ENCODE measurements at places on chromosomes 5 and 9.

DNA sequence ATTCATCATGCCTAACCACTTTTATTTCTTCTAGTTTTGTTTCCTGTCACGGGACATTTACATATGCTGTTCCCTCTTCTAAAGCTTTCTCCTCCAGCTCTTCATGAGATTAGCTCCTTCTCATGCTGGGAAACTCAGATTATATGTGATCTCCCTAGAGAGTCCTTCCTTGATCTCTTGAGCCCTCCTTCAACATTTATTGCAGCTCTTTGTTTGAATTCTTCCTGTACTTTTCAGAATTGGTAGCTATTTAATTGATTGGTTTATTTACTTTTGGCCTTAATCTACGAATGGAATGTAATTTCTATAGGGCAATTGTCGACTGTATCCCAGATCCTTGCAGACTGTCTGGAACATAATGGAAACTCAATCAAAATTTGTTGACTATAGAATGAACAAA lies 9.7 kb upstream of the TRPM3 start:
- no peak for DNase-seq

- DNase-seq, result no peak
Measured at GRCh38 chr5:170633235-170634081, 129.6 kb downstream of the KCNIP1 start.

- DNase-seq, result no peak
Measured at GRCh38 chr5:148989567-148989966, 73.3 kb downstream of the SH3TC2 start.

DNA sequence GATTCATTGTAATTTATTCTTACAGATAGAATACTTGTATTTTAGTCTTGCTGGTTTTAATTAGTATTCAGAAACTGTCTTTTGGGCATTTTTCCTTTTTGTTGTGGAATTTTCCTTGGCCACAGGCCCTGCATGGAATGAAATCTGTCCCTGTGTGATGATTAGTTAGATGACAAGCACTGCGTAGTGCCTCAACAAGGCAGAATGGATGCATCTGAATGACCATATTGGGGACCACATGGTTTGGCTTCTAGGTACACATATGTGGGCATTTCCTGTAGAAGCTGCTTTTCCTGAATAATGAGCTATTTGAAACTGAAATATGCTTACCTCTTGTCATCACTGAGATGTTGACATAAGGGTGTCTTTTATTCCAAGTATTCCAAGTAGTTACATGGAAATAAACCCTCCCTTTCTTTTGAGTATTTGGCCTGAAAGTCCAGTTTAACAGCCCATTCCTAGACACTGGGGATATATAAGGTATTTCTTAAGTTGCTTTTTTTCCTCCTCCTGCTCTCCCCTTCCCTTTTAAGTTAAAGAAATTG lies 147.3 kb downstream of the YTHDC2 start:
- DNase-seq, result no peak

DNA sequence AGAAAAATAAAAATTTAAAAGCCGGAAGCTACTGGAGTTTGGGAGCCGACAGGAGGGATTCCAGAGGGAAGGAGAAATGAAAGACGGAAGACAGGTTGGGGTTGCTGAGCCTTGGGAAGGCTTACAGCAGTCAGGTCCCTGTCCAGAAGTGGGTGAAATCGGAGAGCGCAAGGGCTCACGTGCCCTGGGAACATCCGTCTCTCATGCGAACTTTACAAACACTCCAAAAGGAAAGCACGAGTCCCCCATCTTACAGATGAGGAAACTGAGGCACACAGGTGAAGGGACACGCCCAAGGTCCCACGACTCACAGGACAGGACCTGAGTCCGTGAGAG lies 347 bp upstream of the OLFML2A start:
- no peak for DNase-seq

GRCh38 chr5:112914584-112914983 lies 7.4 kb downstream of the REEP5 start:
- DNase-seq, result no peak

DNA sequence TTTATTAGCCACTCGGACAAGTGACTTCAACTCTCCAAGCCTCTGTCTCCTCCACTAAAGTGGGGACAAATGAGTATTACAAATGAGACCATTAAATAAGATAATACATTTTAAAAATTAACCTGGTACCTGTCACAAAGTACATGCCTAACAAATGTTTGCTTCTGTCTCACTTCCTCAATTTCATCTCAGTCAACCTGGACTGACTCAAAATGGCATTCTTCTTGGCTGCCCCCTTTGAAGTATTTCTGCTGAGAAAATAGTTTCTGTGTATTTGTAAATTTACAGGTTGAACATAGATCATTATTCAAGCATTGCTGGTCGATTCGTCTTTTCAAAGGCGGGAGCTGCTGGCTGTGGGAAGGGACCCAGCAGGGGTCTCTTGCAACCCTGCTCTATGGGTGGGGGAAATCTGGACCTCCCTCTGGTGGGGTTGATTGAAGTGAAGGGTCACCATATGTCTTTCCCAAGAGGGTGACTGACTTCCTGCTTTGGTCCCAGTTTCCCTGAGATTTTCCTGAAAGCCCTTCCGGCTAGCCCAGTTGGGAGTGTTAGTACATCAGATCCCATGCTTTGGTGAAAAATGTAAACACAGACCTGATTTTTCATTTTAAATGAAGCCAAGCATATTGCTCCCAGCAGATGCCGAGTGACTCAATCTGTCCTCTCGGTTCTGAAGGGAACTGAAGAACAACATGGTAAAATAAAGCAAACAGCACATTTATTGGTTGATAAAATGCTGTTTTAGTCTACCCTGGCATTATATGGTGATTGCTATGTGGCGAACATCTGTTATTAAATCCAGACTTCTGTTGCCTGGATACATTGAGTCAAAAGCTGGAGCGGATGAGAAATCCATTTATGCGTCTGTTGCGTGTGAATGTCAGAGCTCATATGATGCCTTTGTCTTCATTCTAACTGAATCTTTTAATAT lies 73.0 kb downstream of the KCNIP1 start:
- no peak for DNase-seq

DNA sequence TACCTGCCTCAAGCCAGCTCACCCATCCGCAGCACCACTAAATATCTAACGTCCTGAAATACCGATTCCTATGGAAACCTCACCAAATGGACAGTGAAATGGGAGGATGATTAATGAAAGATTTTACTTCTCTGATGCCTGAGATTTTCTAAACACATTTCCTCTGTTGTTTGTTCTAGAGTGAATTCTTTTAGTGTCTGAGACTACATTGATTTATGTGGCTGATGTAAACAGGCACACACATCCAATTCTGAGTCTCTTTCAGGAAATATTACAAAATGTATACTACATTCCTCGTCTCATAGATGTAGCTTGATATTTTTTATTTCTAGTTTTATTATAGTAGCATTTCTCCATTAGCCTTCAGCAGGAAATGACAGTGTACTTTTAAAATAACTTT lies 20.5 kb upstream of the ADCY2 start:
- DNase-seq, result no peak

- DNase-seq, result no peak
Measured at GRCh38 chr5:164893071-164893470, 1387.7 kb downstream of the MAT2B start.

DNA sequence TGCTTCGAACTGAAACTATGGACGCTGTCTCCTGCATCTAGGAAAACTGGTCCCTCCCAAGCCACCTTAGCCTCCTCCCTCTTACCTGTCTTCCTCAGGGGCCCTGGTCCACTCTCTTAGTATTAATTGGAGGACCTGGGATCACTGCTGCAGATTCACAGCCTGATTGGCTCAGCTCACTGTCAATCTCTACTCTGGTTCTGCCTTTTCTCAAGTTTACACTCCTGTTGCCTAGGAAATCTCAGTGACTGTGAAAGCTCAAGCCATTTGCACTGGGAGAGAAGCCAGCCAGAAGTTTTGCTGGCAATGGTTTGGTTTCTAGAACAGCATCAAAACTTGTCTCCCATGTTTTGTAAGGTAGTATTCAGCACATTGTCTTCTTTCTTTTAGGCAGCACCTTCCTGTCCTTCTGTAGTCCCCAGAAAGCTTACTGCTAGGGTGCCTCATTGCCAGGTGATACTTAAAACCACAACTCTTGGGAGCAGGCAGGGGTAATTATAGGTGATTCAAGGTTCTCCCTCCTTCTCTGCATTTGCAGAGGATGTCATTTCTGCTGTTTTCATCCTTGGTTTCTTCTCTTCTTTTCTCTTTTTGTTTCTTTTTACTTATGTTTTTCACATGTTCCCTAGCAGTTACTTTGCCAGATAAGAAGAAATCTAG lies at the start of gene CAPSL:
TSS of gene CAPSL (minus strand) at position 55 of the 660 bp plus-strand sequence. CDS start 17,502 bp downstream, outside the sequence.
- no peak for DNase-seq

DNA sequence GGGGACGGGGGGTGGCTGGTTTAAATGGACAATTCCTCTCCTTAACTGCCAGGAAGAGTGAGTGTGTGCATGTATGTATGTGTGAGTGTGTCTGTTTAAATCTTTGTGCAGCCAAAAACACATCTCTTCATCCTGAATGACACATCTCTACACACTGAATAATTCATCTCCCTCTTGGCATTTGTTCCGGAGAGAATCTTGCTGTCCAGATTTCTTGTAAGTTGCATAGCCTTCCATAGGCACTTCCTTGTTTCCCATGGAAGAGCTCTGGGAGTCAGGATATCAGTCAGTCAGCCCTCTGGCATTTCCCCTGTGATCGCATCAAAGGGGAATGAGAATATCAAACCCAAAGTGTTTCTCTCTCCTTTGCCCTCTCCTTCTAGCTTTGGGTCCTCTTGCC lies 74.7 kb downstream of the WWC1 start:
- DNase-seq, result no peak

GRCh38 chr9:1939926-1940368 lies 75.2 kb upstream of the SMARCA2 start:
- peak; percentile 61 for DNase-seq

GRCh38 chr9:130110166-130110565 lies 56.5 kb downstream of the GPR107 start:
- no peak for DNase-seq

GRCh38 chr5:159262472-159262858 lies 625 bp upstream of the UBLCP1 start:
- peak; percentile 1 for DNase-seq

DNA sequence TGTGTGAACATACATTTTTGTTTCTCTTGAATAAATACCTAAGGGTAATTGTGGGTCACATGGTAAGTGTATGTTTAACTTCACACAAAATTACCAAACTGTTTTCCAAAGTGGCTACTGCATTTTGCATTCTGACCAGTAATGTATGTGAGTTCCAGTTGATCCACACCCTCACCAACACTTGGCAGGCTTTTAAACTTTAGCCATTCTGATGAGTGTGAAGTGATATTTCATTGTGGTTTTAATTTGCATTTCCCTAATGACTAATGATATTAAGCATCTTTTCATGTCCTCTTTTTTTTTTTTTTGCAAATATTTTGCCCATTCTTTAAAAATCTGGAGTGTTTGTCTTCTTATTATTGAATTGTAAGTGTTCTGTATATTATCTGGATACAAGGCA lies 53.5 kb upstream of the MAST4 start:
- no peak for DNase-seq

- DNase-seq, result no peak
Measured at GRCh38 chr5:158465086-158465972, 606.4 kb upstream of the CLINT1 start.

GRCh38 chr9:90105773-90106172 lies 501.0 kb downstream of the GADD45G start:
- DNase-seq, result no peak

DNA sequence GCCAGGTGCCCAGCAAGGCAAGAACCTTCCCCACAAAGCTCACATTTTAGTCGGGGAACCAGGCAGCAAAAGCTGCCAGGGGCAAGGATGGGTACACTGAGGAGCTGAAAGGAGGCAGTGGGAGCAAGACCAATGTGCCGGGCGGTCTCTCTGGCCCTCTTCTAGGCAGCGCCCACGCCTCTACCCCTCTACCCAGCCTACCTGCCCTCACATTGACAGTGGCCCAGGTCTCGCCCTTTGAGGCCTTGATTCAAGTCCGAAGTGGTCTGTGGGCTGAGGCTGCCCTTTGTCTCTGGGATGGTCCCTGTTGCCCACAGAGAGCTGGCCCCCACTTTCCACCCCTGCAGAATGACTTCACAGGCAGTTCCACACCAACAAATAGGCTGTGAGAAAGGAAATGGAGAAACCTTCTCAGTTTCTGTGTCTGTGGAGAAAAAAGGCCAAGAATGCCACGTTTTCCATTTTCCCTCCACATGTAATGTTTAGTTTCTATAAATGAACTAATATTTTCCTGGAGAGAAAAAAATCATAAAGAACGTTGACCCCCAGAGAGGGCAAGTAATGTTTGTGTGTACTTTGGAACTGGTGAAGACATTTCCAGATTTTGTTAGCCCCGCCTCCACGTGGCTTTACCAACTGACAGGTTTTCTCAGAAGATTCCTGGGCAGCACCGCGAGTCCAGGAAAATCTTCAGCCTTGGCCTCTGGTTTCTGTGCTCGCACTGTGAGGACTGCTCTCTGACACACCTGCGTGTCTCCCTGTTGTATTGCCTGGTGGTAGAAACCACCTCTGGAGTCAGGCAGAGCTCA lies 57.4 kb upstream of the ANGPTL2 start:
- no peak for DNase-seq

- no peak for DNase-seq
Measured at GRCh38 chr5:110878115-110878514, 139.3 kb downstream of the SLC25A46 start.

DNA sequence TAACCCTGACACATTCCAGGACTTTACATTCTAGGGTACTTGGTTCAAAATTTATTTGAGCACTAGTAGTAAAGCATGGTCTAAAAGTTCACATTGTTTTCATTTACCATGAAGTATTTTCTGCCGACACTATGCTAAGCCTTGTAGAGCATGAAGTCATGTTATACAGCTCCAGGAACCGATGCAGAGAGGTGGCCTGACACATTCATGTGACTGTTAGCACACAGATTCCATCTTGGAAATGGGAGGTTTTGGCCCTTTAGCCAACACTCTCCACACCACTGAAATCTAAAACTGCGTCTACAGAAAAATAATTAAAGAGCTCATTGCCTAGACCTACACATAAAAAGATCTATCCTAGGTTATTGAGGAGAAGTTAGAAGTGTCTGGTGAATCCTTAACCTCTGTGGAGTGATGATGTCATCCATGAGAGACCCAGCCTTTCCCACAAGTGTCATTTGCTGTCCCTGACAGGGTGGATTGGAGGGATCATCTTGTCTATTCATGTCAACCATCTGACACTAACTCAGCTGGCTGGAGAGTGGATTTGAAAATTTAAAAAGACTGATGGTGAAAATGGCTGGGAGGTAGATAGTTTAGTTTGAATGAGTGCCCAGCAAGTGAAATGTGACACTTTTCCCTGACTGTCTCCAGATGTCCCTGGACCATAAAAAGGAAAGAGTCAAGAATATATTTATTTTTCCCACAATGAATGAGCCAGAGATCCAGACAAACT lies 1.3 kb downstream of the RANBP3L start:
- no peak for DNase-seq

DNA sequence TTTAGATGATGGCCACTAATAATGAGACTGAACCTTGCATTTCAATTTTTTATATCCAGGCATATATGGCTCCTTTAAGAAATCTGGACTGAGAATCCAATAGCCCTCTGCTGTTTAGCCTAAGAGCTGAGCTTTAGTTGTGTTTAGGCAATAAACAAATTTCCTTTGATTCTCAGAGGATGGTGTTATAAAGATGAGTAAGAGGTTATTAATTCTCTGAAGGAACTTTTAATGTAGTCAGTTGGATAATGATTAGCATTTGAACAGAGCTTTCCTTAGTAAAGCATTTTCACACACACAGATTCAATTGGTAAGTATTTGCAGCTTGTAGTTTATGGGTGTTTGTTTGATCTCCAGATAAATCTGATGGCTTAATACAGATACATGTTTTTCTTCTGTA lies 149.6 kb downstream of the PRR16 start:
- DNase-seq, result no peak
